ENCODE measurements at places on chromosomes 1 and 21.

DNA sequence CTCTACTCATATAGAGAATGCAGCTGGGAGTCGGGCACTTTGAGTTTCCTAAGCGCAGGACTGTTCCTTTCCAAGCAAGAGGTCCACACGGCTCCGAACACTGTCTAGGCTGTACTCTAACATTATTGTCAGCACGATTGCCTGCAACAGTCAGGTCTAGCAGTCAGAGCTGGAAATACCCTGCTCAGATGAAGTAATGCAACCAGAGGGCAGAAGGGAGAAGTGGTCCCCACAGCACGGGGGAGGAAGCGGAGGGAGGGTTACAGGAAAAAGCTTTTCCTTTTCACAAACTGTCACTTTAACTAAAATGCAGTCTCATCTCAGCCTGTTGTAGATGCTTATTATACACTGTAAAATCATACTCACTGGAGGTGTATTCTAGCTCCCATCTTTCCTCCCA lies 98.9 kb upstream of the SLC44A3 start:
- no peak for DNase-seq

DNA sequence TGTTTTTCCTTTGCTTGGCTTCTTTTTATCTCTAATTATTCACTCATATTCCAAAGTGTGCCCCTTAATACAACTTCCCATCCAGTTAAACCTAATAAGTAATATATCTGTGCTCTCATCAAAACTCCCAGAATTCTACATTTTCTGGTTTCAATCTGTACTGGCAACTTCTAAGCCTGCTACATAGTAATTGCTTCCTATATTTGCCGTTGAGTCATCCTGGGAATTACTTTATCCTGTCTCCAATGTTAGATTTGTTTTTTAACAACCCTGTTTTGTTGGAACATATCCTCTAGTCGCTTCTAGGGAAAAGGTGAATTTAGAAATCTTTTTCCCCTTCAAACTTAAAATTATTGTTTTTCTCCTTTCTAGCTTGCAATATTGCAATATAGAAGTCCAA lies 620.5 kb upstream of the PKN2 start:
- DNase-seq: no peak

GRCh38 chr1:227892489-227893299 lies 55.0 kb downstream of the WNT9A start:
- DNase-seq: no peak

GRCh38 chr1:24299901-24300300 lies 19.3 kb upstream of the GRHL3 start:
- DNase-seq: no peak

GRCh38 chr1:219427989-219428388 lies 184.9 kb downstream of the ZC3H11B start:
- no peak for DNase-seq

DNA sequence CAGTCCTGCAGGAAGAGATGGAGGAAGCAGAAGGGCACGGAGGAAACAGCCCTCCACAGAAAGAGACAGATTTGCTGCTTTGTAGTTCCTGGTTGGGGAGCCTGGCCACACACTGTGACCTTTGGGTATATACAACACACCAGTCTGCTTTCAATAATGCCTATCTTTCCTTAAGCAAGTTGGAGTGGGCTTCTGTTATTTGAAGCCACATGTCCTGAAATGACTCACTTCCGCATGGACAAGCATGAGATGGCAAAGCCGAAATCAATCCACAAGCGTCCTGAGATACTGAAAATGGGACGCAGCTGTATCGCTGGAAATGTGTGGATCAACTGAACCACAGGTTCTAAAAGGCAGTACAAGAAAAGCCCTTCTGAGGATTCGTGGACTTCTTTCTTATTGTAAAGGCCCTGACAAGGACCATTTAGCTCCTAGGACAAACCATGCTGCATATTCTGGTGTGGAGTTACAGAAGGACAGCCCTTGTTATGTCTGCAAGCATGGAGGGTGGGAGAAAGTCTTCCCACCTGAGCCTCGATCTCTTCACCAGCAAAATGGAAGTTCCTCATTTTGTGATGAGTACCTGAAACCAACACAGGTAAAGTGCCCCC lies 22.7 kb upstream of the FHAD1 start:
- DNase-seq: no peak

DNA sequence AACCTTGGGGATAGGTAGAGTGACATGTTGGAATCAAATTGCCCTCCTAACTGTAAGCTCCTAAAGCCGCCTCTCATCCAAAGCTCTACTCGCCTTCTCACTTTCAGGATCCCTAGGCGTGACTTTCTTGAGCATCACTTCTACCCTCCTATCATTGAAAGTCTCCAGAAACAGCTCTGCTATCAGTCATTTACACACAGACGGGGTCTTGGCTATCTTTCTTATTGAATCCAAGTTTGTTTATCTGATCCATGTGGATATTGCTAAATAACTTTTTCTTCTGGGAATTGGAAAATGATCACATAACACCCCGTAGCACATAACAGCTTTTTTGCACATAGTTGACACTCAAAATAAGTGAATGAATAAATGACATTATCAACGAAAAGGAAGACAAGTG lies 216.4 kb upstream of the KIAA0040 start:
- DNase-seq: no peak

DNA sequence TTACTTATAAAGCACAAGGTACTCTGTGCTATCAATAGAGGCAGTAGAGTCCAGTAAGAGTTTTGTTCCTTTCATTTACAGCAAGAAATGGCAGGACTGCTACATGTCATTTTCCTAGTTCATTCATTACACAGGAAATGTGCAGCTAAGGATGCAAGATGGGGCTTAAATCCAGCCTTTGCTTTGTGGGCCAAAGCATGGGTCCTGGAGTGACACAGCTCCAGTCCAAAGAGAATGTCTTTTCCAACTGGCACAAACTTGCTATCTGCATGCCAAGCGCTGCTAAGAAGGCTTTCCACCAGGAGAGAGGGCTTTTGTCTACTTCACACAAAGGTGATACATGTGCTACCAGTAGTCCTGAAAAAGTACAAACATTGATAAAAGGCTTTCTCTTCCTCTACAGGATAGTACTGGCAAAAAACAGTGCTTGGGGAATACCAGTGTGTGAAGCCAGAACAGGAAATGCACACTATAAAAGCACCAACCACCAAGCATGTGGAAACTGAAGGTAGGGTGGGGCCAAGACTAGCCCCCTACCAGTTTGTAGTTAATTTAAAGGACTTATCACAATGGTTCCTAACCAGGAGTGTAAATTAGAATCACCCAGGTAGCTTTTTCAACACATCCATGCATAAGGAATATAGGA lies 68.7 kb downstream of the ARID4B start:
- DNase-seq: no peak

DNA sequence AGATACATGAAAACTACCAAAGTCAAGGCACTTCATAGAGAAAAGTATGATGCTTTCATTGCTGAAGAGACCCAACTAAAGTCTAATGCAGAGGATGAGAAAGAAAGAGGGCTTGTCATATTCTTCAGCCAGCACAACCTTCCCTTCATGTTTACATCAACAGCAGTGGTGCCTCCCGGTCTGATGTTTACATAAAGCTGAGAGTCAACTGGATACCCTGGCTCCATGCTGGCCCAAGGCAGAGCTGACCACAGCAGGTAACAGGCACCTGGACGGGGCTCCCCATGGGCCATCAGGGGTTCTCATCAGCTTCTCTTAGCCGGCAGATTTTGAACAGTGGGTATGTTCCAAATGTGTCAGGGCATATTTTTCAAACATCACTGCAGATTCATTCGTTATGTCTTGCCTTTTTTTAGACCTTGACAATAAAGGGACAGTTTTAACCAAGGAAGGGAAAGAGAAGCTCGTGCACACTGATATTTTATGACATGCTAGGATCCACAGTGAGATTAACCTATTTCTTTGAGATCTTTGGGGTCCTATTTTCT lies 117.1 kb downstream of the NRIP1 start:
- no peak for DNase-seq

- no peak for DNase-seq
Observed at GRCh38 chr1:223179786-223180185, 36.7 kb upstream of the TLR5 start.

DNA sequence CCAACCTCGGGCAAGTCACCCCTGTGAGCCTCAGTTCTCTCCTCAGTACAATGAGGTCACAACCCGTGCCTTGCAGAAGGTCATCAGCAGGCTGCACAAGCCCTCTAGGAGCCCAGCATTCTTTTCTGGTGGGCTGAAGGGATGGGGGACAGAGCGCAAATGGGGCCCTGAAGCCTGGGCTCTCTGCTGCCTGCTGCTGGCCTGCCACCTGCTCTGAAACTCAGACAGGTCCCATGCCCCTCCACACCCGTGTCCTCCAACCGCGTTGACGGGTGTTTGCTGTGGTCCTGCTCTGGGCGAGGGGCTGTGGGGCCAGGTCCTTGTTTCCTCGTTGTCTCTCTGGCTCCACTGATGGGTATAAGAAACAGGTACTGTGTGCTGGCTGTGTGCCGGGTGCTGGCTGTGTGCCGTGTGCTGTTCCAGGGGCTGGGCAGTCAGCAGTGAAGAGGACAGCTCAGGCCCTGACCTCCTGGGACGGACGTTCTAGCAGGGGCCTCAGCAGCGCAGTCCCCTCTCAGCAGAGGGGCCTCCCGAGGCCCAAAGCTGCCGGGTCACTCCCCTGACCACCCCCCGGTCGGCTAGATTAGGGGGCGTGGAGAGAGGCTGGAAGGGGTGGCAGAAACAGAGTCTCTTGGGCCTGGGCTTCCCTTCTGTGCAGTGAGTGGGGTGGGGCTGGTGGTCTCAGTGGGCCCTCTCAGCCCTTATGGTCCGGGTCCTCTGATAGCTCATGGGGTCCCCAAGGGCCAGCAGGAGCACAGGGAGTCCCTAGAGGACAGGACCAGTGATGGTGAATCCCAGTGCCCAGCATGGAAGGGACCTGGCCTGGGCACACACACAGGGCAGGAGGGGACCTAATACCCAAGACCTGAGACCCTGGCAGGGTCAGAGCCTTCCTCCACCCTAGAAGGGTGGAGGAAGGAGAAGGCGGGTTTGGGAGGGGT lies 42.1 kb downstream of the DMRTB1 start:
- no peak for DNase-seq

- DNase-seq: no peak
Observed at GRCh38 chr1:100265562-100265930, 470 bp upstream of the RTCA start.

DNA sequence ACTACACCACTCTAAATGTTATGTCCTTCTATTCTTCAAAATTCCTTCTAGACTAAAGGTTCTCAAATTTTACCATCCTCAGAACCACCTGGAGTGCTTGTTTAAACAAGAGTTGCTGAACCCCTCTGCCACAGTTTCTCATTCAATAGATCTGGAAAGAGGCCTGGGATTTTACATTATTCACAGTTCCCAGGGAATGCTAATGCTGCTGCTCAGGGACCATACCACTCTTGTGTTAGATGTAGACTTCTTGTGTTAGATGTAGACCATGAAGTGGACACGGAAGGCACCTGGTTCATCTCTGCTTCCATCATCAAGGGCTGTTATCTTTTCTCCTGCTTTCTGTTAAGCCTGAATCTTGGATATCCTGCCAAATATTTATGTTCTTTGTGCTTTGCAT lies 31.3 kb upstream of the CCN1 start:
- DNase-seq: no peak

- no peak for DNase-seq
Observed at GRCh38 chr1:222009105-222009730, 267.3 kb upstream of the DUSP10 start.

DNA sequence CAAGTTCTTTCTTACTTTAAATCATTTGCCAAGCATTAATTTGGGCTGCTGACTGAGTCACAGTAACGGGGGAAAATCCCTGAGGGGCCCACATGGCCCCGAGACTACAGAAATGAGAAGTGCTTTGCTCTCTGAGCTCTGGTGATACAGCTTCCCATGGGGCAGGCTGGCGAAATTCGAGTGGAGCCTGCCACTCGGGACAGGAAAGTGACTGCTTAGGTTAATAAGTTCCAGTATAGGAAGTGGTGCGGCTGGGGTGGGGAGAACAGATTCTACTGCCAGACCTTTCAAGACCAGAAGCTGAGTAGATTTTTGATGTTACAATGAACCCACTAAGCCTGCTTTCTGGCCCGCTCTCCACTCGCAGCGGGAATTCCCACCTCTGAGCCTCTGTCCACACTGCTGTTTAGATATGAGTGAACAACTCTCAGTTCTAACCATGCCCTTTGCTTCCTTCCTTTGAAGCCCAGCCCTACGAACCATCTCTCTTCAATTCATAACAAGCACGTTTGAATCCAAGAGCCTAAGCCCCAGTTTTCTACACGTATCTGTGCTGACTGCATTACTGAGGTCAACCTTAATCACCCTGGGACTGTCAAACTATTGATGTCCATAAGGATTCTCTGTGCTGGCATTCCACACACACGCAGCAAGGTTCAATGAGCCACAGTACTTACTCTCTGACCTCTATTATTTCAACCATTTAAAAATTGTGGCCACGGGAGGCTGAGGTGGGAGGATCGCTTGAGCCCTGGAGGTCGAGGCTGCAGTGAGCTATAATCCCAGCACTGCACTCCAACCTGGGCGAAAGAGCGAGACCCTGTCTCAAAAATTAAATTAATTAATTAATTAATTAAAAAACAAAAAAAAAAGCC lies 9.6 kb downstream of the ZBTB17 start:
- no peak for DNase-seq

- DNase-seq: no peak
Observed at GRCh38 chr1:230958370-230958769, 20.3 kb downstream of the TTC13 start.

GRCh38 chr1:57889676-57890320 lies 465.9 kb upstream of the DAB1 start:
- DNase-seq: no peak

DNA sequence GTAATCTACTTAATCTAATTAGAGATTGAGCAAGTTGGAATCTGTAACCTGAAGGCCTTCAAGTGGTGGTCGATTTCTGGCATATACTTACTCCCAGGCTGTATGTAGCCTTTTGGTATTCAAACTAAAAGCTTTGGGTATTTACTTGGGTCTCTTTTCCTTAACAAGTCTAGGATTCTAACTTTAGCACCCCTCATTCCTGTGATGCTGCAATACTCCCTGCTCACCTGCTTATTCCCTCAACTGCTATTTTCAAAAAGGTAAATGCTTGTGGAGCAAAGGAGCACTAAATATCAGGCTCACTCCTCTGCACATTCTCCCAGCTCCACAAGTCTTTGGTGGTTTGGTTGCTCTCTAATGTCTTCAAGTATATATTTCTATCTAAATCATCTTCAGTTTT lies 68.0 kb upstream of the CYYR1 start:
- DNase-seq: no peak

GRCh38 chr1:40668769-40669525 lies 3.5 kb upstream of the RIMS3 start:
- no peak for DNase-seq

DNA sequence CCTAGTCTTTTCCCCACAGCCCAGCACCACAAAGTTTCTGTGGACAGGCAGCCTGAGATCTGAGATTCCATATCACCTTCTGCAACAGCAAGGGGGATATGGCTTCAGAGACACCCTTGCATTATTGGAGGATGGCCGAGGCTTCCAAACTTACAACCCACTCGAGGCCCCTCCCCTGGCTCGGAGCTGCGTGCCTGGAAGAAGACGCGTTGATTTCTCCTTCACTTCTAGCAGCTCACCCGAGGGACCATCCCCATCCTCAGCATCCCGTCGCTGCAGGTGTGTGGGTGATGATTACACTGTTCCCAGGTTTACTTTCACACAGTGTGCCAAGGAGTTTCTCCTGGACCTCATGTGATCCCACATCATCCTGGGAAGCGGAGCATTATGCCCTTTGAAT lies 277.9 kb downstream of the MATN1 start:
- no peak for DNase-seq

GRCh38 chr1:112517231-112517630 lies 8.5 kb downstream of the WNT2B start:
- no peak for DNase-seq

Data from AG04449 (cell line).